ENCODE measurements at places on chromosomes 16 and 17.

- DNase-seq, result peak; percentile 22
Measured at GRCh38 chr17:76208120-76208519, 32.2 kb downstream of the RNF157 start.

DNA sequence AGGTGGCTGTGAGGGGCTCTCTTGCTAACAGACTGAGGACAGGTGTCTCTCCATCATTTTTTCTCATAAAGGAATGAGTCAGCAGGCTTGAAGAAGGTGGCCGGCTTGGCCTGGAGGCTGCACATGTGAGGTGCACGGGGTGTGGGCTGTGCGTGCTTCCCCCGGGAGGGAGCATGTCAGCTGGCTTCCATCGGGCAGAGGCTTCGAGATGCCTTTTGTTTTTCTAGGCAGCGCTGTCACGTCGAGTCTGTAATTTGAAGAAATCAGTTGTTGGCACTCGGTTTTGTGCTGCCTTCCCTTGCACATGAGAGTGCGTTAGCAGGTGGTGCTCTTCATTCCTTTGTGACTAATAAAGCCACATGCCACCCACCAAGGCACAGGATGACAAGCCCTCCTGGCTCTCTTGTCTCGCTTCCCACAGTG lies 89.7 kb downstream of the NPIPB11 start:
- DNase-seq, result no peak

- peak; percentile 82 for DNase-seq
Measured at GRCh38 chr16:68328151-68328859, 17.5 kb downstream of the PRMT7 start.

DNA sequence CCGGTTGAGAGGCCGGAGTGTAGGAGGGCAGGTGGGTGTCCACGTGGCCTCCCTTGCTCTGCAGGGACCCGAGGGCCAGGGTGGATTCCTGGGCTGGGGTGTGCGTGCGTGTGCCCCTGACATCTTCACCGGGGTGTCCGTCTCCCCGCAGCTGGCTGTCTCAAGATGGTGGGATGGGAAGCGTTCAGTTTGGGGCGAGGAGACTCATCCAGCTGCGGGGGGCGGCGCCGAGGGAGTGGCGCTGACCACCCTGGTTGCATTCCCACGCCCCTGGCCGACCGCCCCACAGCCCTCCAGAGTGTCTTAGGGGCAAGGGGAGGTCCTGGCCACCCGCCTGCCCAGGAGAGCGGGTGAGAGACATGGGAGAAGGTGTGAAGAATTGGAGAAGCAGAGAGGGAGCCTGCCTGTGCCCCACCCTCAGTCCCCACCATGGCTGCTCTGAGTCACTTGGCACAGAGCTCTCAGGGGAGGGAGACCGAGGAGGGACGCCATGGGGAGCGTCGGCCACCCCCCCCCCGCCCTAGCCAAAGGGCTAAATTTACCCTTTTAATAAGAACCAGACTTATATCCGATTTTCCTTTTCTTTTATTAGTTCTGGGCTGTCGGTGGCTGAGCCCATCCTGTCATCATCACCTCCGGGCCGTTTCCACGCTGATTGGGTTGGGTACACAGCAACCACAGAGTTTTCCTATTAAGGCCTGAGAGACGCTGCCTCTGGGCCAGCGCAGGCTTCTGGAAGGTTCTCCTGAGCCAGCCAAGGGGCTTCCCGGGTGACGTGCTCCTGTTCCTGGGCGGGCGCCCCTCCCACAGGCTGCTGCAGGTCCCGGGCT lies 22.0 kb downstream of the BAHCC1 start:
- DNase-seq, result no peak

DNA sequence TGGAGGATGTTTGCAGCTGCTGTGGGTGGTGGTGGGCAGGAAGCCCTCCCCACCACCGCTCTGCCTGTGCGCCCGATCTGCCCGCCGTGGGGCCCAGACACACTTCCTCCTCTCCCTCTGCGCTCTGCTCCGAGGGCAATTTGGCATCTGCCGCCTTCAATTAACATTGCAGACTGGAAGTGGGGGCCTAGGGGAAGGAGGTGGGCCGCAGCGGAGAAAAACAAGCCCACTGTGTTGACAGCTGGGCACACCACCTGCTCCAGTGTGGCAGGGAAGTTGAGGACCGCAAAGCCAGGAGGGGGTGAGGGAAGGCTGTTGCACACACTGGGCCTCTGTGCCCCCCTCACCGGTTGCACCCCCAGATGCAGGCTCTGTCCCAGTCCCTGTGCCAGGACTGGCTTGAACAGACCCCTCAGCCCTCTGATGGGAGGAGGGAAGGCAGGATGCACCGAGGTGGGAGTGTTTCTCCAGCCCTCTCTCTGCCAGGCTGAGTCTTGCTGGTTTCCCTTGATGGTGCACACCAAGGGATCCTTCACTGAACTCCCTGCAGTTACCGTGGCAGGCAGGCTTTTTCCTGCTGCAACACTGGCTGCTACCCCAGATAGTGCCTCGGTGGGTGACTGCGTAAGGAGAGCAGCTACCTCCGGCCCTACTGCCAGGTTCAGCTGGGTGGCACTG lies 72.8 kb upstream of the MED9 start:
- DNase-seq, result peak; percentile 81

DNA sequence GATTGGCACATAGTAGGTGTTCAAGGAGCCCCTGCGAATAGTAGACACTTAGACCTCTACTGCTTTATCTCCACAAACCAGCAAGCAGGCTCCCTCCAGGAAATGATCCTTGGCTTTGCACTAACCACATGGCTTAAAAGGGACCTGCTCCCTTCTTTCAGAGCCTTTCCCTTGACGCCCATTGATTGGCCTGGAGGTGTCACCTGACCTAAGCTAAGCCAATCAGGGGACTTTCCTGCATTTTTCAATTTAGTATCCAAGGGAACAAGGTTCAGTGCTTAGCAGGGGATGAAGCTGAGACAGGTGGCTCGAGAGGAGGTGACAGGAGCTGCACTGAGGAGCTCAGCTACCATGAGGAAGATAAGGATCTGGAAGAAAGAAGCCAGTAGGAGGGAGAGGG lies 52.8 kb downstream of the CLEC19A start:
- DNase-seq, result no peak

DNA sequence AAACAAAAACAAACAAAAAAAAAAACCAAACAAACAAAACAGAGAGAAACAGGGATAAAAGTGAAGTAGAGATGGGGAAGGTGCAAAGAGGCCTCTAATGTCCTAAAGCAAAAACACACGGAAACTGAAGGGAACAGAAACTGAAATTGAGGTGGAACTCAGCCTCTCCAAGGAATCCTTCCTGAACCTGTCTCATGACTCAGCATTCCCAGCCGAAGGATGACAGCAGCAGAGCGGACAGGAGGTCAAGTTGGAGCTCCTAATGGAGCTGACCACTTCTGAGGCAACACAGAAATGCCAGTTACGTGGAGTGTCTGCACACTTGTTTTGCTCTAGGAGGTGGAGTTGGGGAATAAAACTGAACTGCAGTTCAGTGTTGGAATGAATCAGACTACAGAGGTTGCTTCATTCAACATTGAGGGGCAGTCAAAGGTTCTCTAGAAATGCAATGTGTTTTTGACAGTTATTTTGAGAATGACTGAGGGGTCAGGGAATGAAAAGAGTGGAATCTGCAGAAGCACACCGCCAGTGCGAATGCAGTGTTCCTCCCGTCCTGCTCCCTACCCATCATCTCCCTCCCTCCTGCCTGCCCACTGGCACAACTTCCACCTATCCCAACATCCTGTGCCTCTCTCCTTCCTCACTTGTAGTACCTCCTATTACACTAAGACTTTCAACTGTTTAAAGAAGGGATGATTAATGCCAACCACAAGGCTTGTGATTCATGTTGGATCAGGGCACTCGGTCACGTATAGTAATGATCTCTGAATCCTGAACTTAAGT lies 6.3 kb downstream of the UBE2O start:
- DNase-seq, result no peak

- DNase-seq, result no peak
Measured at GRCh38 chr17:59139939-59140338, 15.0 kb downstream of the SKA2 start.
